ENCODE measurements at places on chromosomes 3 and 15. TPM values are rescaled to one million over a fixed set of nuclear protein-coding genes. Genes with fewer than 3 reads are reported as not detected.

HHATL gene
- not detected for total RNA-seq

LTK gene
- total RNA-seq, result 0.58 TPM

FRMD4B gene
- total RNA-seq, result under 0.01 TPM

LMAN1L gene
- total RNA-seq, result 0.15 TPM

GOLGA6L7 gene
- total RNA-seq, result not detected

PAQR9 gene
- total RNA-seq, result 0.17 TPM

FGF7 gene
- 278 TPM for total RNA-seq

GNAT1 gene
- total RNA-seq, result not detected

TLNRD1 gene
- 10.8 TPM for total RNA-seq

SKOR1 gene
- total RNA-seq, result 0.15 TPM

DOCK3 gene
- 0.29 TPM for total RNA-seq

PLA2G4D gene
- not detected for total RNA-seq

EXD1 gene
- not detected for total RNA-seq

NRG4 gene
- total RNA-seq, result 0.15 TPM

PLSCR2 gene
- not detected for total RNA-seq

MYL3 gene
- not detected for total RNA-seq

FGF12 gene
- not detected for total RNA-seq

CERS3 gene
- not detected for total RNA-seq

TMEM87A gene
- 66.8 TPM for total RNA-seq

EHD4 gene
- total RNA-seq, result 20.8 TPM
